Fibroblast of the aortic adventitia (primary cell): ENCODE measurements at places on chromosomes 2 and 18. TPM values are rescaled to one million over a fixed set of nuclear protein-coding genes. Genes with fewer than 3 reads are reported as not detected.
A peak's percentile ranks its signal among the peaks of the same experiment; 100 is the strongest.

PRSS56 gene
- not detected in 2 replicates for total RNA-seq

GRCh38 chr2:39881494-39881893 lies 102.4 kb upstream of the THUMPD2 start:
- DNase-seq, result no peak

DNA sequence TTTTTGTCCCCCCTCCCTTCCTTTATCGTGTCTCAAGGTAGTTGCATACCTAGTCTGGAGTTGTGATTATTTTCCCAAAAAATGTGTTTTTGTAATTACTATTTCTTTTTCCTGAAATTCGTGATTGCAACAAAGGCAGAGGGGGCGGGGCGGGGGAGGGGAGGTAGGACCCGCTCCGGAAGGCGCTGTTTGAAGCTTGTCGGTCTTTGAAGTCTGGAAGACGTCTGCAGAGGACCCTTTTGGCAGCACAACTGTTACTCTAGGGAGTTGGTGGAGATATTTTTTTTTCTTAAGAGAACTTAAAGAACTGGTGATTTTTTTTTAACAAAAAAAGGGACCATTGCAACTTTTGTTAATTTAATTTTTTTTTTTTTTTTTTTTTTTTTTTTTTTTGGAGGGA lies 2.1 kb downstream of the SOX11 start:
- DNase-seq, result no peak

DNA sequence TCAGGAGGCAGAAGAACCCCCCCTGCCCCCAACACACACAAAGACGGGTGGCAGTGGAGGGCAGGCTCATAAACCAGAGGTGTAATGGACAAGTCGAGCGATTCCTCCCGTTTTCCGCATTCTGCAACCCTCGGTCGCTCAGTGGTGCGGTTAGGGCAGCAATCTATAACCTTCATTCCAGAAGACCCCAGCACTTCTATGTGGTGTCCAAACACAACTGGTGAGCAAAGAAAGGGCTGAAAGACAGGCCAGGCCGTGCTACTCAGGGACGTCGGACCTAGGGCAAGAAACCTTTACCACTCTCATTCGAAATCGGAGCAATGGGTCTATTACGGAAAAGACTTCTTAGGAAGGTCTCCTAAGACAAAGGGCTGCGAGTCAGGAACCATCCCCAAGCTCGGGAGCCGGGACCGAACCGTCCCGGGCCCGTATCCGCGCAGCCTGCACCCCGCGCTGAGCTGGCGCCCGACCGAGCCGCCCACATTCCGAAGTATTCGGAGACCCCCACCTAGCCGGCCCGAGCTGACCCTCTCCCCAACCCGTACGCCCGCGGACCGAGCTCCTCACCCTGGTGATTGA lies 568 bp downstream of the ARL5A start:
- peak; percentile 32 for DNase-seq

SP3 gene
- 56.1 and 115 TPM in 2 replicates for total RNA-seq

DNA sequence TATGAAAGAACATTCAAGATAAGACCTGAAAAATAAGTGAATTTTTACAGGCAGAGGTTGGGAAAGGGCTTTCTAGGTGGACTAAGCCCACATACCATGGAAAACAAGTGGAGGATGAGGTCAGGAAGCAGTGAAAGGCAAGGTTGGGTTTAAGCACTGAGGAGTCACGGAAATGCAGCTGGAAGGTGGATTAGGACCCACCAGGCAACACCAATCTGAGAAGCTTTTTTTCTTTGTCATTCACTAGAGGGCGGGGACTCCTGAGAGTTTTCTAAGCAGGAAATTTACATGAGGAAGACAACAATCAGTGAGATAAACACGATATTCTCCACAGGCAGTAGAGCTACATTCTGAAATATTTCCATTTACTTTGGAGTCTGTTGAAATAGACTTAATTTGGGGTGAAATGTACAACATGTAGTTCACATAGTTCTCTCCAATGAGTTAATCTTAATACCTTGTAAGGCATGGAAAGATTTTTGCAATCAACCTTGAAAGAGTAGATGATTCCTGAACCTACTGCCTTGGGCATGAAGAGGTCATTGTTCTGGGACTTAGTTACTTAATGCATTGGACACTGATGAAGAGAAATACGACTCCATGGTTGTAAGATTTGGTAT lies 40.7 kb downstream of the VIT start:
- no peak for DNase-seq

DNA sequence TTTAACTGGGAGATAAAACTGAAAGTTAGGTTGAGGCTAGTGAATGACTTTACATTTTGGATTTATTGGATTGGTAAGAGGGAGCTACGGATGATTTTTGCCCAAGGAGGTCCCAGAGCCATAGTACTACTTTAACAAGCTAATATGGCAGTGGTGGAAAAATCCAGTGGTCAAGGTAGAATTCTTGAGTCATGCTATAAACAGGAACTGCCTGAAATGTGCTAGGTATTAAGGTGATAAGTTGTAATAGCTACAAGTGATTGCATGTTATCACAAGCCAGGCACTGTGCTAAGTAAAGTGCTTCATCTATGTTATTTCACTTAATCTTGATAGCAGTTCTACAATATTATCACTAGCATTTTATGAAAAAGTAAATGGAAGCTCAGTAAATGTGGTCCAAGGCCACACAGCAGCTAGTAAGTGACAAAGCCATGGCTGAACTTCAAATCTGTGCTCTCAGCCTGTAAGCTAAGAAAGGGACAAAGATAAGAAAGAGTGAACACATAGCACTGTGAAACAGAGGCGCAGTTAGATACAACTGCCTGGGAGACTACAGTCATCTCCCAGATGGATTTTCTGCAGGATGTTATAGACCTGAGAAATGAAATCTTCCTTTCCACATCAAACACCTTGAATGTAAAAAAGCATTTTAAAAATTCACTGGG lies 469.6 kb downstream of the TGIF1 start:
- DNase-seq, result no peak

- peak; percentile 45 for DNase-seq
Measured at GRCh38 chr18:11909591-11910026, 1.5 kb upstream of the MPPE1 start.

FBXO15 gene
- total RNA-seq, result 0.27 and 0.49 TPM in 2 replicates

- DNase-seq, result no peak
Measured at GRCh38 chr2:41621095-41621494, 426.7 kb upstream of the PKDCC start.

DNA sequence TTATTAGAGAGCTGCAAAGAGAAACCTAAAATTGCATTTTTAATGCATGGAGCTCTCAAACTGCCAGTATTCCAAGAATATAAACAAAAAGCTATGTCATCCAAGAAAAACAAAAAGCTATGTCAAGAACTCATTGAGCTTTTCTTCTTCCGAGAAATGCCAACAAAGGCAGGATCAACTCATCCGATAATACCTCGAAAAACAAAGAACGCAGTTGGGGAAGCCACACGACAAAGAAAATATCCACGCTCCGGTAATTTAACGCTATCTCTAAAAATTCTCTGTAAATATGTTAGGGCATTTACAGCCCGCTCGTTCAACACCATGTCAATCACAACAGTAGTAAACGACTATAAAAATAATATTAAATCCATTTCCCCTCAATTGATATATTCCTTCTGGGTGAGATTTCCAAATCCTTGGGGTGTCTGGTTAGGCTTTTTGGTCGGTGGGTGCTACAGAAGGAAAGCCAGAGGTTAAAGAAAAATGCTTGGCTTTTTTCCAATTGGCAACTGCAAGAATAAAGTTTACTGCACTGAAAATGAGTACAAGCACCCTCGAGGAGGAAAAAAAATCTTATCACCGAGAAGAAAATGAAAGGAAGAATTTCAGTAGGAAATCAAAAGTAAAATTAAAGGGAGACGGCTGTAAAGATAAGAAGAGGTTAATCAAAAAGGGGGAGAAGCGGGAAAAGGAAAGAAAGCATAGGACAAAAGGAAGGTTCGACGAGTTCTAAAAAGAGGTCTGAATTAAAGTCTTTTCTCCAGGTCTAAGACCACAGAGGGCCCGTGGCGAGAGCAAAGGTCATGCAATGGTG lies 856 bp downstream of the TIA1 start:
- peak; percentile 47 for DNase-seq

DNA sequence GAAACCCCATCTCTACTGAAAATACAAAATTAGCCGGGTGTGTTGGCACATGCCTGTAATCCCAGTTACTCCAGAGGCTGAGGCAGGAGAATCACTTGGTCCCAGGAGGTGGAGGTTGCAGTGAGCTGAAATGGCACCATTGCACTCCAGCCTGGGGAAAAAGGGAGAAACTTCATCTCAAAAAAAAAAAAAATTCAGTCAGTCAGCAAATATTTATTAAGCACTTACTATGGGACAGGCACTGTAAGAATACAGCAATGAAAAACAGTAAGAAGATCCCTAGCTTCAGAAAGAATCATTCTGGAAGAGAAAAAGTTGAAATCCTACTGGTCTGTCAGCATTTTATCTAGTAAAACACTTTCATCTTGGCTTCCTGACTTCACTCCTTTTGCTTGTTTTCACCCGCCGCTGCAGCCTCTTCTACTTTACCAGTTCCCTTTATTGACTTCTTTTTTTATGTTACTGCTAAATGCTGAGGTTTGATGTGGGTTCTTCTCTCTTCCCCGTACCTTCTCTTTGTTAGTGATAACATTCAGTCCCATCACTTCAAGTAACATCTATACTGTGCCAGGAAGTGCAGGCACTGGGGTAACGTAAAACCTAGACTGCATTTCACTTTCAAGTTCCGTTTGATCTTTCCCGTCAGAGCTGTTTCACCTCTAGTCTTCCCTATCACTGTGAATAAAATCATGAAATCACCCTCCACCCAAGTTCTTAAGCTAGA lies 10.8 kb upstream of the TAF4B start:
- no peak for DNase-seq

DNA sequence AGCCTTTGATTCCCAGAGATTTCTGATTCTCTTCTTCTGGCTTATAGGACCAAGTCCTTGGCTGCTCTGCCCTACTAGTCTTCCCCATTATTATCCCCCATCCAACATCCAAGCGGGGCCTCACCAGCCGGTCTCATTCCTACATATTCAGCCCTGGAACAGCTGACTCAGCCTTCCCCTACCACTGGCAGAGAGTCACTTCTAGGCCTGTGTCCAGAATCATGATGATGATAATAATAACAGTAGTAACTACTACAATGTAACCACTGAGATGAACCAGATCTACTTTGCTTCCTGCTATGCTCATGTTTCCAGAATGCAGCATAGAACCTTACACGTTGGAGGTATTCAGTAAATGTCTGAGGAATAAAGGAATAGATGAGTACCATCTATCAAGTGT lies 295.2 kb downstream of the SRBD1 start:
- peak; percentile 95 for DNase-seq

KYNU gene
- under 0.01 and 1.3 TPM in 2 replicates for total RNA-seq

GRCh38 chr2:30106543-30106942 lies 40.3 kb upstream of the YPEL5 start:
- peak; percentile 22 for DNase-seq

DNA sequence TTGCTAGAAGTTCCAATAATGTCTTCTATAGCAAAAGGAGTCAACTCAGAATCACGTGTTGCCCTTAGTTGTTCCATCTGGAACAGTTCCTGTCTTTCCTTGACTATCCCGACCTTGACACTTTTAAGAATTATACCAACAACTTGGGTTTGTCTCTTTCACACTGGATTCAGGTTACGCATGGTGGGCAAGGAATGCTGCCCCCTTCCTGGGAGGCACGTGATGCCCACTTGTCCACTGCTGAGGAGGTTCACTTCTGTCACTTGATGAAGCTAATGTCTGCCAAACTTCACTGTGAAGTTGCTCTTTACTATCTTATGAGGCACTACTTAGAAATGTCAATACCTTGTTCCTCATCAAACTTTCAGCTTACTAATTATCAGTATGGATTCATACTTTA lies 5.3 kb downstream of the COX5B start:
- no peak for DNase-seq
